ENCODE measurements at places on chromosomes 1 and 21.

GRCh38 chr1:29758781-29759499 is 522.6 kb downstream of the PTPRU start:
- no peak for DNase-seq

DNA sequence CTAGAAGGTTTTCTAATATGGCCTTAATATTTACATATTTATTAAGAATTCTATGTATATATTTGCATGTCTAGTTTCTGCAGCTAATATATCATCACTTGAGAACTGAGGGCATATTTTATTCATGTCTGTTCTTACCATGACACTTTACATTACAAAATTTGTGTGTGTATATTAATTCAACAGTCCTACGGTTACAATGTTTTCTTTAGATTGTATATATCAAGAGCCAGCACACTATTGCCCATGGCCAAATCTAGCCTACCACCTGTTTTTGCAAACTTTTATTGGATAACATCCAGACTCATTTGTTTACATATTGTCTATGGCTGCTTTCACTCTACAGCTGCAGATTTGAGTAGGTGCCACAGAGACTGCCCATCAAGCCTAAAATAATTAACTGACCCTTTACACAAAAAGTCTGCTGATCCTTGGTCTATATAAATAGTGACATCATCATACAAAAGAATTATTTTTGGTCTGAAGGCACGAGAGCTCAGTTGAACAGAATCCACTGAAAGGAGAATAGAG is 577.4 kb upstream of the PBX1 start:
- DNase-seq = no peak

GRCh38 chr1:214074477-214074876 is 86.7 kb downstream of the PROX1 start:
- DNase-seq = no peak

DNA sequence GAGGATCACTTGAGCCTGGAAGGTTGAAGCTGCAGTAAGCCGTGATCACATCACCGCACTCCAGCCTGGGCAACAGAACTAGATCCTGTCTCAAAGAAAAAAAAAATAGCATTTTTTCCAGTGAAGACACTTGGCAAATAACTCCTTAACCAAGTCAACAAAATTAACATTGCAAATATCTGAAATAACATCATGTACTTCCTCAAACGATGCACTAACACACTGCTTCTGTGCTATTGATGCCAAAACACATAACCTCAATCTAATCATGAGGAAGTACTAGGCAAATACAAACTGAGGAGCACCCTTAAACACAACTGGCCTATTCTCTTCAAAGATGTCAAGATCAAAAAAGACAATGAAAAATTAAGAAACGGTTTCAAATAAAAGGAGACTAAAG is 32.3 kb downstream of the PABPC4 start:
- no peak for DNase-seq

DNA sequence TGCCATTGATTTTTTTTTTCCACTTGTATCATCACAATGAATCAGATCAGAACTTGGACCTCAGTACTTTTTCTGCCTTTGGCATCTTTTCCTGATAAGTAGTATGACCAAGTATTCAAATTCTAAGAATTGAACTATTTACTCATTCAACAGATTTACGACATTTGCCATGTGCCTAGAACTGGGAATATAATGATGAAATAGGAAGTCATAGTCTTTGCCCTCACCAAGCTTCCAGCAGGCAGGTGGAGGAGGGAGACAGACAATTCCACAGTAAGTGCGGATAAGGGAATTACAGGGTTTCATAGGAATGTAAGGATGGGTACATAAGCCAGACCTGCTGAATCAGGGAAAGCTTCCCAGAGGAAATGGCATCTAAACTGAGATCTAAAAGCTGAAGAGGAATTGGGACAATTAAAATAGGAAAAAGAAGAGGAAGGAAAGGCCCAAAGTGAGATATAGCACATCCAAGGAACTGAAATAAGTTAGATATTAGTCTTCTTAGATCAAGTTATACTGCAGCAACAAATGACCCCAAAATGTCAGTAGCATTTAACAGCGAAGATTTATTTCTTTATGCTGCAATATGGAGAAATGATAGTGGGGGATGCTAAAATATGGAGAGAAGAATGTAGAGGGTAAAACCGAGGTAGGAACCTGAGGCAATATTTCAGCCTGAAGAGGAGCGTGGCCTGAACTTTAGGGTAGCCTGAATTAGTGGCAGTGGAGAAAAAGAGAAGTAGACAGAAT is 5.3 kb upstream of the DDX59 start:
- DNase-seq = no peak

DNA sequence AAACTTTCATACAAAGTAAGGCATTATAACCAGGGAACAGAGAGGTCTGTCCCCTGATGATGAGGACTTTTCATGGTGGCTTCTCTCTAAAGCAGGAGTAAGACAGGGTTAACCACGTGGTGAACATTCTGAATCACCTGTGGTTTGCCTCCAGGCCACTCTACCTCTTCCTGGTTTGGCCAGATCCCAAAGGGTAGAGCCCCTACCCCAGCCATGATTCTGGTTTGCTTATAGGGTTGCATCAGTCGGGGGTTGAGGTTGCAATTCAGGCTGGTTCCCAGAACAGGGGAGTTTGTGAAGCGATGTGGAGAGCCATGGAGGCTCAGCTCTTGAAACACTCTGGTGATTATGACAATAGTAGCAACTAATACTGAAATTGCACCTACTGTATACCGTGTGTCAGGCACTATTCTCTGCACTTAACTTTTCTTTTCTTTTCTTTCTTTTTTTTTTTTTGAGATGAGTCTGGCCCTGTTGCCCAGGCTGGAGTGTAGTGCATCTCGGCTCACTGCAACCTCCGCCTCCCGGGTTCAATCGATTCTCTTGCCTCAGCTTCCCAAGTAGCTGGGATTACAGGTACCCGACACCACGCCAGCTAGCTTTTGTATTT is 8.3 kb downstream of the CNR2 start:
- DNase-seq = no peak

Data from iPS-NIHi11 (cell line).